RWPE1 (cell line): ENCODE measurements at places on chromosomes 12 and 14.
A peak's percentile ranks its signal among the peaks of the same experiment; 100 is the strongest.

GRCh38 chr12:44846826-44847225 lies 29.3 kb downstream of the NELL2 start:
- DNase-seq = no peak

DNA sequence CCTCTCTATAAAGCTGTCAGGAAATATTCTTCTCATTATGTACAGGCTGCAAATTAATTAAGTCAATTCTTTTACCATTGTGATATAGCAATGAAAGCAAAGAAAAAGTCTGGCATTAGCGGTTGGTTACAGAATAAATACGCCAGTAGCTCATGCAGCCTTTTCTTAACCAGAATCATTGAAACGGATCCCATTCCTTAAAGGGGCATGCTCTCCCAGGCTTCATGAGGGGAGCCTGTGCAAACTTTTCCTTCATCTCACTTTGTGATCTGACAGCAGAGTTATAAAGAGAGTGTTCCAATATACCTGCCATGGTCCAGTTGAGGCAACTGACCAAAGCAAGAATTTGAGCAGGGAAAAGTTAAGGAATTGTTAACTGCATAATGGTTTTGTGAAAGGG lies 337.7 kb downstream of the EMP1 start:
- DNase-seq = no peak

DNA sequence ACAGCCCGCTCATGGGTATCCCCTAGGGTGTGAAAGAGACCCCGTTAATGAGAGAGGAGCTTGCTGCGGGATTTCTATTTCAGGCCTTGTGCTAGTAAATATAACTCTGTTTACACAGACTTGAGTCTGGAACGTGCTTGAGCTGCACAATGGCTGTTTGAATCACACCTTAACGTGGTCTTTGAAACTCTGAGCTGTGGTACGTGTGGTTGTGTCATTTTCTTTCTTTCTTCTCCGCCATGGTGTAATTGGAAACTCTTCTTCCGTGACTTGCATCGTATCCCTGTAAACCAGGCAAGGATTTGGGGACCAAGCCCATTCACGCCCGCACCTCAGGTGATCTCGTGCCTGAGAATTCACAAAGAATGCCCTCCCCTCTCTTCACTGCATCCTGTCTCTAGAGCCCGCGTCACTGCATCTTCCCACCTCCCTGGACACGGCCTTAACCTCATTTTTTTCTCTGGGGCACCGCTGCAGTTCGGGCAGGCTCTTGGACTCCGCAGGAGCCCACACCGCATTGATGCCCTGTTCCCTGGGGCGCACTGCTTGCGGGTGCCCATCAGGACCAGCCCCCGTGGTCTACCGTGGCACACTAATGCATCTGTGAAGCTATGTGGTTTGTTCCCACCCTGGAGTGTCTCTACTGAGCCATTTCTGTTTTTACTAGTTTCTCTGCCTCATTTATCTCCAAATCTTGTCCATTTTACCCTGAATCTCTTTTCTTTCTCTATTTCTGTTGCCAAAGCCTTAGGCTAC lies 78.4 kb upstream of the PARP11 start:
- DNase-seq = no peak

DNA sequence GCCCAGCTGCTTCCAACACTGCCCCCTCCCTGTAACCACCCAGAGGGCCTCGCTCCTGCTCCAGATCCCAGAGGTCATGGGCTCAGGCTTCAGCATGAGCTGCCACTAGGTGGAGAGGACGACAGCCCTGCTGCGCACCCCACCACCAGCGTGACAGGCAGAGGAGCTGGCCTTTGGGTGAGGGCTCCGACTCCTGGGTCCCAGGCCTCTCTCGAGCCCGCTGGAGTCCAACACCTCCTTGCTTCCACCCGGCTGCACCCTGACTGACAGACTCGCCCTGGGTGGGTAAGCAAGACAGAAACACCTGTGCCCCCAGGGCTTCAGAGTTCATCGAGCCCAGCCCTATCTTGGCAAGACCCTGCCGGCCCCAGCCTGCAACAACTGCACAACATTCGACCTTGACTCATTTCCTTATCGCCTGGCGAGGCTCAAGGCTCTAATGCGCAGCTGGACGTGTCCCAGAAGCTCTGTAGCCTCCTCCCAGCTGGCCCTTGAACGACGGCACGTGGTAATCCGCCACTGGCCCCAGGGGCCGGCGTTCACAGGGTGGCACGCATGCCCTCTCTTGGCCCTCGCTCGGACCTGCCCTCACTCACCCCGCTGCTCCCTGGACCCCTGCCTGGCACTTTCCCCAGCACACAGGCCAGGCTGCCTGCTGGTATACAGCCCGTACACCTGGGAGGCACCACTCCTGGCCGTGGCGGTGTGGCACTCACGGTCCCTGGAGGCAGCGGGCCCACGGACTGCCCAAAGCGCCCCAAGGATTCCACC lies 28.0 kb downstream of the VPS37B start:
- peak; percentile 79 for DNase-seq

DNA sequence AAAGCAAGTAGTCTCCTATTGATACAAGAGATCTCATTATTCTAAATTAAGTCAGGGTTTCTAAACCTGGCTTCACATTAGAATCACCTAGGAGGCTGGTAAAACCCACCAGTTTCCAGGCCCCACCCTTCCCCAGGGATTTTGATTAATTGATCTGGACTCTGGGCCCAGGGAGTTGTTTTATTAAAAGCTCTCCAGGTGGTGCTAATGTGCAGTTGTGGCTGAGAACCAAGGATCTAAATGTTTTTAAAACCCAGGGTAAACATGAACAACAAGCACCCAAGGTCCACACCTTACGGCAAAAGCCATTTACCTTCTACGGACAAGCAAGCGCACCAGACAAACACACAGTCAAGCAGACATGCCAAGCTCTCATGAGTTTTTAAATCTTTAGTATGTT lies 73.9 kb downstream of the SLC2A13 start:
- DNase-seq = no peak

DNA sequence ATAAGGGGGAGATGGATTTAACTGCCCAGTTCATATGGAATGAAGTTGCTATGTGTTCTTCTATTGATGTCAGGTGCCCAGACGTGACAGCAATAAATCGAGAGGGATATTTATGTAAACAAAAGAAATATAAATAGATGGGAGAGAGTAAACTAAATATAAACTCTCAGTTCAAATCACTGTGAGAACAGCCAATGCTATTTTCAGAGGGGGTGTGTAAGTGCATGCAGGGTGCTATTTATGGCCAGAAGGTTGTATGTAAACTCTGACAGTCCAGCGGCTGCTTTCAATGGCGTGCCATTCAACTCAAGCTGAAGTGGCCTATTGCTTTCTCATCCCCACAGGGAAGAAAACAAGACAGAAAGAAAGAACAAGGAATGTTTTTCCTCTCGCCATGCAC lies 127.2 kb downstream of the KCNA5 start:
- DNase-seq = no peak

- peak; percentile 78 for DNase-seq
Measured at GRCh38 chr12:121893961-121894460, 5.4 kb downstream of the PSMD9 start.

- DNase-seq = peak; percentile 19
Measured at GRCh38 chr14:63308723-63309317, 9.9 kb downstream of the GPHB5 start.

GRCh38 chr12:29320295-29321085 lies 60.5 kb downstream of the ERGIC2 start:
- DNase-seq = peak; percentile 51

DNA sequence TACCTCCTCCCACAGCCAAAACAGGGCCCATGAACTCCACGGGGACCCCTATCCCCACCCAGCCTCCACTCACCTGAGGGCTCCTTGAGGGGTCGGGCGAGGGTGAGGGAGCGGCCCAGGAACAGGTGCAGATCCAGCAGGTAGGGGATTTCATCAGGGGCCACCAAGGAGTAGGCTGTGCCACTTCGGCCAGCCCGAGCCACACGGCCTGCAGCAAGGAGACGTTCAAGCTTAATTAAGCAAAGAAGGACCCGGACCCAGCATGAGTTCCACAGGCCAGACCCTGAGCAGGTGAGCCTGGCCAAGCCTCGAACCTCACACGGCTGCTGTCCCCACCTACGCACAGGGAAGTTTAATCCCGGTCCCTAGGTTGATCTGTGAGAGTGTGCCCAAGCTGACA lies 15.6 kb downstream of the DDX54 start:
- no peak for DNase-seq
